KG1 (cell line): ENCODE measurements at places on chromosomes 7 and 10.

DNA sequence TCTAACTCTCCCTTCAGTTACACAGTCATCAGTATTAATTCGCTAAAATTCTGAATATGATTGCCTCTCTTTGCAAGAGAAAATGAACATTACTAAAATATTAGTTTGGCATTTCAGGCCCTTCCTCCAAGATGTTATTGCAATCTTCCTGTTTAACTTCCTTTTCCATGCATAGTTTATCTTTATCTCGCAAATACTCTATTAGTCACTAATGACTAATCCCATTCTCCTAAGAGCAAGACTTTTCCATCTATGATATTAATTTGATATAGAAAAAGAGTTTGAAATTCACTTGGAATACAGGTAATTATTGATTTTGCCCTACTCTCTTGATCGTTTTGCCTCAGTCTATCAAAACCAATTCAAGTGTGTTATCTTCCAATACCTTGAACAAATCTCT lies 41.8 kb upstream of the SEMA3A start:
- no peak for DNase-seq

DNA sequence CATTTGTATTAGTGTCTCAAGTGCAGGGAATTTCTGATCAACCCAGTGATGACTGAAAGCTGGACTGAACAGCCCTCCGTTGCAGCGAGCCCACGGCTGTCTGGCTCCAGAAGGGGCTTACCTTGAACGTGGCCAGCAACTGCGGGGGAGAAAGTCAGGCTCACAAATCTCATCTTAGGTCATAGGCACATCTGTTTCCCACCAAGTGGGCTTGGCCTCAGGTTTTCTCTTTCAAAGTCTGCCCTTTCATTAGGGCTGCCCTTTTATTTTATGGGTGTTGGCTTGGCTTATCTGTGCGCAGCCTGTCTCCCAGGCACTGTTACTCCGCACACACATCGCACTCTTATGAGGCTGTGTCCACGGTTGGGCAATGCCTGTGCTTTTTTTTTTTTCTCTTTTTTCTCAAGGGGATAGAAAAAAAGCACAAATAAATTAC lies 178.0 kb downstream of the JCAD start:
- no peak for DNase-seq

DNA sequence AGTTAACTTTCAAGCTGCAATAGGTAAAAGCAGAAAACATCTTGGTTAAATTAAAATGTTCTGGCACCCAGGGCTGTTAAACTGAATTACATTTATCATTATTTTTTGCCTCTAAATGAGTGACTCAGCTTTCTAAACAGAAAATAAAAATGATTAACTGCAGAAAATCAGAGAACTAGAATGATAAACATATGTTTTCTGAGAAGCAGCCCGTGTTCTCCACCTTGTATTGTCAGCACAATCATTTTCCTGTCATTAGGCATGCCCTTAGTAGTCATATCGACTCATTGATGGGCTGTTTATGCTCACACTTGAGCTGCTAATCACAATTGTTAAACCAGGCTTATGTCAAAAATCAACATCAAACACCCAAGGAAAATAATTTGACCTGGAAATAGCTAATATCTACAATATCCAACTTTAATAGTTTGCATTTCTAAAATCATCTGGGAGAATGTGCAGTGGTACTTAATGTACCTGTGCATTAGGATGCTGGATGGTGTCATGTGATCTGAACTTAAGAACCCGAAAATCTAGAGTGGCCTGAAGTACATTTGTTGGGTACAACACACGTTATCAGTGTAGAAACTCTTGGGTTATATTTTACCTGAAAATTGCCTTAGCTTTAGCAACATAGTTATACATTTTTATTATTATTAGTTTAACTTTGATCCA lies 2.3 kb downstream of the MDFIC start:
- no peak for DNase-seq

GRCh38 chr10:46018453-46019176 lies 11.8 kb downstream of the NCOA4 start:
- DNase-seq, result no peak

DNA sequence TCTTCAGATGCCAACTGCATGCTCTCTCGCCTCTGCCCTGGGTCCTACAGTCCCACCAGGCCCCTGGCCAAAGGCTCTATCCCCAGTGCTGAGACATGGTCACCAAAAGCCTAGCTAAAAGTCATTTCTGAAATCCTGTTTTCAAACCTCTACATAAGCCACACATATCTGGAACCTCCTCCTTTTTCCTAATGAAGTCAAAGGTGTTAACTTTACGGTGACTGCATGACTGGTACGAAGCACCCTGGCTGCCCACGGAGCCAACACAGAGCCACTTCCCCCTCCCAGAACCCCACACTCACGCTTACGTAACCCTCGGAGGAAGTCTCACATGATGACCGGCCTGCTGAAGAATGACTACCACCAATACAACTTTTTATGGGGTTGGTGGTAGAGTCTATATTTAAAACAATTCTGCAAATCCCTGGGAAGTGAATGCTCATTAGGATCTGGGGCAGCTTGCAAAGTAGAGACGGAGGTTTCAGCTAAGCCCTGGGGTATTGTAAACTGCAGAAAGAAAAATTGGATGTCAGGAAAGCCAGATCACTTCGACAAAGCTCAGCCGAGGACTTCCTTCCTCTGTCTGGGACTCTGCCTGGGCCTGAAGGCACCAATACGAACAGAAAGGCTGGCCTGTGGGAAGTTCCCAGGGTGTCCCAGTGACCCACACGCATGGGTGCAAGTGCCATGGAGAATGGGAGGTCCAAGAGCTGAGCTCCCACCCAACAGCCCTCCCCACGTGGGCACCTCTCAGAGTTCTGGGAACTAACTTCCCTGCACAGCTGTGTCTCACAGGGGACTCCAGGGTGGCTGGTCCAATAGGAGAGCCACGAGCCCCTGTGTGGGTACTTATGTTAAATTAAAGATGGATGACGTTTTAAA lies 50.7 kb downstream of the PDGFA start:
- DNase-seq, result peak; percentile 44

GRCh38 chr10:47287805-47288204 lies 12.2 kb upstream of the GDF10 start:
- no peak for DNase-seq

DNA sequence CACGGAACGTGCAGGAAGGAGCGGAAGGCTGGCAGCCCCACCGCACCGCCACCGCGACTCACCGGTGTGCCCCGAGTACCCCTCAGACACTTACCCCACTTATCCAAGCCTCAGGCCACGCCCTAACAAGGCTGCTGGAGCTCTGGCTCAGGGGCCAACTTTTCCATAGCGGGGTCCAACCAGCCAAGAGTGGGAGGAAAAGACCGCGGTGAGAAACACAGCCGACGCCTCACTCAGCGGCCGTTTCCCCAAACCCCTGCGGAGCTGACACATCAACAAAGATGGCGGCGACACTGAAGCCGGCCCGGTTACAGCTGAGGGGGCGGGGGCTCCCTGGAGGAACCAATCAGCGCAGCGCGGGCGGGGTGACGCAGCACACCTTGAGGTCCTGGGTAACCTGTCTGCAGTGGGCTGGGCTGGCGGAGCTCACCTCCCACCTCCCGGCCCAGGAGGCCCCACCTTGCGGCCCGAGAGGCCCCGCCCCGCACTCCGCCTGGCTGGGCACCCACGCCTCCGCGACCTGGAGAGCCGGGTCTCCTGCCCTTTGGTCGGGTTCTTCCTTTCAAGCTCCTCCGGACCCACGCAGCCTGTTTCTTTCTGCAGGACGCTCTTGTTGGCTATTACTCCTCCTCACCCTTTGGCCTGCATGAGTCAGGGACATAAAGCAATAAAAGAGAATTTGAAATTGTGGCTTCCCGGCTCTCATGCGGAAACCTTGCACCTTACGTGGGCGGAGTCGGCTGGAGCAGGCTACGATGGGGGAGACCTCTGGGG lies at the start of gene CCDC186:
Gene CCDC186, minus strand, starts transcription at position 283 of the 774 bp plus-strand sequence. CDS start 10,935 bp downstream, outside the sequence.
- DNase-seq, result peak; percentile 87

DNA sequence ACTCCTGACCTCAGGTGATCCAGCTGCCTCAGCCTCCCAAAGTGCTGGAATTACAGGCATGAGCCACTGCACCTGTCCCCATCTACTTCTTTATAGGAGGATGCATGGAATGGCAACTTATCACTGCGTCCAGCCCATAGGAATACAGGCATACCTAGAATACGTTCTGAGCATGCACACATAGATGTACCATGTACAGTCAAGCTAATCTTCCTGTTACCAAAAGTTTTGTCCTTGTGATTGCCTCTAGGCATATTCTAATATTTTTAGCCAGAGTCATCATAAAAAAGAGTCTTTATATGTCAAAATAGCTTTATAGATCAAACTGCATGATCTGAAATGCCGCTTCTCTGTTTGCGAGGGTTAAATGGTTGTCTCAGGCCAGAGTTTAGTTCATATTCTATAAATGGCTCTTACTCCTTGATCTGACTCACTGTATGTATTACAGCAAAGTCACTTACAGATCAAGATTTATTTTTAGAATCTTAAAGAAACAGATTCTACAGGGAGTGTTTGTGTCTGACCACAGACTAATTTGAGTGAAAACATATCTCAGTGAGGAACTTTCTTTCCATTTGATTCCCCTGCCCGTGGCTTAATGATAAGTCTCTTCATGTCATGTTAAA lies 210.9 kb downstream of the CREB5 start:
- no peak for DNase-seq

DNA sequence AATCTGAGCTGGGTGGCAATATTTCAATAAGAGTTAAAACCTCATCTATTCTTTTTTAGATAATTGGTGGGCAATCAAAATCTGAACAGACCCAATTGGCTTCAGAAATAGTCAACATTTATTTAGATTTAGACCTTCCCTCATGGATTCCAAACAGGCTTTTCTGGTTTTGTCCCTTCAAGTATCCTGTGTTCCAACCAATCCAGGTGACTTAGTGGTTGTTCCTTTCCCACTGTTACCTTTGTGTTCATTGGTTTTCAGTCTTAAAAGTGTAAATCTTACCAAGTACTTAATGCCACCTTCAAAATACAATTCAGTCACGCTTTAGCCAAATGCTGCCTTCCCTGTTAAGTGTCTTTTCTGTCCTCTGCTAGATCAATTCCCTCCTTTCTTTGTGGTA lies 85.9 kb downstream of the AHR start:
- DNase-seq, result no peak

DNA sequence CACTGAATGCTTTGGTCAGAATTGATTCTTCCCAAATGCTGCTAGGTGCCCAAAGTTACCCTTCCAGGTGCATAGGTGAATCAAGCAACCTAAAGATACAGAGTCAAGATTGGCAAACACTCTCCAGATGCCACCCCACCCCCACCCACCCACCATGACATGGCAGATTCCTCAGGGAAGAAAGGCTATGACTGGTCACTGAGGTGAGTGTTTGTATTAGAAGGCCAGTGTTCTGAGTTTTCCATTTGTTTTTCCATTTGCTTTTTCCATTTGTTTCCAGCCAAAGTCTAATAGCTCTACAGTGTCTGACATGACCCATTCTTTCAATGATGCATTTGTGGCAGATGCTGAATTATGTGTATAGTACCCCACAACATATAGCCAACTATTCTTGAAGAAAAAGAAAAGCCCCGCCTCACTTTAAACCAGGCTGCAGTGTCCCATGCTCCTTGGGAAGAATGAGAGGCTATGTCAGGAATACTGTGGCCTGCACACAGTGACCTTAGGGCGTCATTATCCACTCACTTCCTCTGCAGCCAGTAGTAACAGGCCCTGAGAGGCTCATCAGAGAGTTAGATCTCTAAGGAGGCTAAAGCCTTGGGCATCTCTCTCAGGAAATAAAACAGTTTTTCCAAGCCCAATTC lies 16.1 kb upstream of the HIBADH start:
- DNase-seq, result no peak

GRCh38 chr10:103828107-103828506 lies 27.3 kb downstream of the SH3PXD2A start:
- DNase-seq, result no peak

DNA sequence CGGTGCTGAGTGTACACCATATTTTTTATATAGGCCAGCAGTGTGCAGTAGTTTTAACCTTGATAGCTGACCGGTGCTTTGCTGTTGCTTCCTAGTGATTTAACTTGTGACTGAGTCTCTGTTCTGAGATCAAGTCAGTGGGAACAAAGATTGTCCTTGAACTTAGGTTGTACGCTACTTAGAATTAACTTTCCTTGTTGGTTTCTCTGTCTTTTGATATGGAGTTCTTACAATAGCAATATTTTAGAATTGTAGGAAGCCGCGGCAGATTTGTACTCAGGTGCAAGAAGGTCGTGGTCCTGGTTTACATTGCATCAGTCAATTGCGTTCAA lies 1.3 kb downstream of the DDX21 start:
- no peak for DNase-seq

DNA sequence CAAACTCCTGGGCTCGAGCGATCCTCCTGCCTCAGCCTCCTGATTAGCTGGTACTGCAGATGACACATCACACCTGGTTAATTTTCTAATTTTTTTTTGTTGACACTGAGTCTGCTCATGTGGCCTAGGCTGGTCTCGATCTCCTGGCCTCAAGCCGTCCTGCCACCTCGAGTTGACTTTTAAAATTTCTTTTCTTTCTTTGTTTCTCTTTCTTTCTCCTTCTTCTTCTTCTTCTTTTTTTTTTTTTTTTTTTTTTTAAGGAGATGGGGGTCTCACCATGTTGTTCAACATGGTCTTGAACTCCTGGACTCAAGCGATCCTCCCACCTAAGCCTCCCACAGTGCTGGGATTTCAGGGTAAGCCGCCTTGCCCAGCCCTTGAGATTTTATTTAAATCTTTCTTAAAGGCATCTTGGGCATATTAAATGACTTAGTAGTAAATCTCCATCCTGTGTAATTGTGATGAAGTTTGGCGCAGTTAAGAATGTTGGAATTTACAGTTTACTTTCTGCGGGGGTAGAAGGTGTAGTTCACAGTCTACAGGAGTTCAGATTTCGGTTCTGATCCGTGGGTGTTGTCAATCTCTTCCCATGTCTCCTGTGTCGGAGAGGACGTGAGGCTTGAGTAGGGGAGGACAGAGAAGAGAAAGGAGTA lies 1.0 kb upstream of the ITGA8 start:
- no peak for DNase-seq

DNA sequence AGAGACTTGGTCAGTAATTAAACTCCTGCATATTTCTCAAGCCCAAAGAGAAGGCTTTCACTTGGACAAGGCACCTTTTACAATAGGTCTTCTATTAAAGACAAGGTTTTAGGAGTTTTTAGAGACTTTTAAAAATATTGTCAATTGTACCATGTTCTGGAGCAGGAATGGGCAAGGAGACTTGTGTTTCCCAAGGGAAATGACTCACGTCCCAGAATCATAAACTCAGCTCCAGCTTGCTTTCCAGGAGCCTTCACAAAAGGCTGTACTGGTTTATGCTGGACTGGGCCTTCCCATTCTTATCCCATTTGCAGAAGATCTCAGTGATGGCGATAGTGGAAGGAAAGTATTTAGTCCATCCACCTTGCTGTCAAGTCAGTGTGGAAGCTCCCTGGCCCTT lies 7.8 kb upstream of the GLI3 start:
- no peak for DNase-seq

DNA sequence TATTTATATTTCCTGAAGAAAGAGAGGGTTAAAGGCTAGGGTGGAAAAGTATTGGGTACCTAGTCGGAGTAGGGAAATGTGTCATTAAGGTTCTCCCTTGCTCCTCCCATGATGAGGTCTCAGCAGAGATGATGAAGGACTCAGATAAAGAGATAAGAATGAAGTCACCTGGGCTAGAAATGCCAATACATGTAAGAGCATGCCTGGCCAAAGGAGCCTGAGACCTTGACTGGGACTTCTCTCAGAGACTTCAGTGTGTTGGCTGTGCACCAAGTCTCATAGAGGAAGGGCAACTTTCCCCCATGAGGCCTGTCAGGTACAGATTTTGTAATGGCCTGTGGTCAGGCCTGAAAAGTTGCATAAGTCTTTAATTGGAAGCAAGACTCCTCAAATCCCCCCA lies 361.0 kb upstream of the CDC14C start:
- no peak for DNase-seq

- no peak for DNase-seq
Observed at GRCh38 chr7:28674359-28674782, 262.1 kb downstream of the CREB5 start.

- DNase-seq, result no peak
Observed at GRCh38 chr7:30647589-30648364, 34.5 kb downstream of the CRHR2 start.
